ENCODE measurements at places on chromosomes 3 and 15.

GRCh38 chr15:39654304-39654703 lies 73.4 kb downstream of the THBS1 start:
- no peak for DNase-seq

GRCh38 chr3:55818485-55818884 lies 331.4 kb upstream of the WNT5A start:
- no peak for DNase-seq

- DNase-seq, result no peak
These were observed 76.2 kb downstream of the ITGB5 start for GRCh38 chr3:124810970-124811369.

GRCh38 chr15:74300057-74300795 lies 64.1 kb downstream of the CCDC33 start:
- DNase-seq, result no peak

GRCh38 chr15:88022716-88023115 lies 233.8 kb downstream of the NTRK3 start:
- no peak for DNase-seq

GRCh38 chr3:144524531-144524930 lies 552.9 kb downstream of the DIPK2A start:
- no peak for DNase-seq

DNA sequence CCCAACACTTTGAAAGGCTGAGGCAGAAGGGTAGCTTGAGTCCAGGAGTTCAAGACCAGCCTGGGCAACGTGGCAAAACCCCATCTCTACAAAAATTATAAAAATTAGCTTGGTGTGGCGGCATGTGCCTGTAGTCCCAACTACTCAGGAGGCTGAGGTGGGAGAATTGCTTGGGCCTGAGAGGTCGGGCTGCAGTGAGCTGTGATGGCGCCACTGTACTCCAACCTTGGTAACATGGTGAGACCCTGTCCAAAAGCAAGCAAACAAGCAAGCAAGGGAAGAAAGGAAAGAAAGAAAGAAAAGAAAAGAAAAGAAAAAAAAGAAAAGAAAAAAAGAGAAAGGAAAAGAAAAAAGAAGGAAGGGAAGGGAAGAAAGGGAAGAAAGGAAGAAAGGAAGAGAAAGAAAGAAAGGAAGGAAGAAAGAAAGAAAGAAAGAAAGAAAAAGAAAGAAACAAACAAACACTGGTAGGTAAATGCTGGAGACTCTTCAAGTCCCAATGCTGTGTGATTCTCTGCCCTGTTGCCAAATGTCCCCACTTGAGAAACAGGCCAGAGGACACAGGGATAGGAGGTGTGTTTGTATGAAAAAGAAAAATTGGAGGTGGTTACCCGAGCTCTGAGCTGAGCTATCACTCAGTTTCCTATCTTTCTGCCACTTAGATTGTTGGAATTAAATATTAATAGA lies 121.1 kb downstream of the RAB11A start:
- no peak for DNase-seq

- DNase-seq, result no peak
These were observed 14.0 kb downstream of the H1-8 start for GRCh38 chr3:129556890-129557547.

- DNase-seq, result no peak
These were observed 10.2 kb downstream of the RASL12 start for GRCh38 chr15:65057549-65057940.

- no peak for DNase-seq
These were observed 234.8 kb downstream of the PYDC2 start for GRCh38 chr3:191695815-191696153.

DNA sequence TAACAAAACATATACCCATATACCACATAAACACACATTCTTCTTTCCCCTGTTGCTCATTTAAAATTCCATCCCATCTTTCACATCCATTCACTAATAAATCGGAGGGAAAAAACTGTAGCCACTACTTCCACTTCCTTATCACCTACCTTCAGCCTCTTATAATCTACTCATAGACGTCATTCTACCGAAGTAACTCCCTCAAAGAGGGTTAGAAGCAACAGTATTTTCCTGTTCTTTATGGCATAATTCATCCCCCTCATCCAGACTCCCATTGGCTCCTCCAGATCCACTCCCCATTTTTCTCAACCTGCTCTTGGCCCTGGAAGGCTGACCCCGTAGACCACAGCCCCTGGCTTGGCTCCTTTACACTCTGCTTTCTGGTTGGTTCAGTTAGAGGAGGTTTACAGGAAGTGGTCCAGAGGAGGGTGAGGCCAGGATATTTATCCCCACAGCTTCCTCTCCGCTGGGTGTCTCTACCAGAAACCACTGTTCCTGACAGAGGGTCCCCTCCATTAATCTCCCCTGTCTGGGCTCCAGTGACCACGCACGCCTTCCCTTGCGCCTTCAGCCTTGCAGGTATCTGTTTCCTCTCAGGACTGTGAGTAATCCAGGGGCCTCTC lies 46.3 kb downstream of the FMN1 start:
- no peak for DNase-seq

- no peak for DNase-seq
These were observed 6.0 kb downstream of the NCBP2 start for GRCh38 chr3:196936288-196936687.

GRCh38 chr15:75235760-75236729 lies 22.1 kb upstream of the GOLGA6C start:
- no peak for DNase-seq

DNA sequence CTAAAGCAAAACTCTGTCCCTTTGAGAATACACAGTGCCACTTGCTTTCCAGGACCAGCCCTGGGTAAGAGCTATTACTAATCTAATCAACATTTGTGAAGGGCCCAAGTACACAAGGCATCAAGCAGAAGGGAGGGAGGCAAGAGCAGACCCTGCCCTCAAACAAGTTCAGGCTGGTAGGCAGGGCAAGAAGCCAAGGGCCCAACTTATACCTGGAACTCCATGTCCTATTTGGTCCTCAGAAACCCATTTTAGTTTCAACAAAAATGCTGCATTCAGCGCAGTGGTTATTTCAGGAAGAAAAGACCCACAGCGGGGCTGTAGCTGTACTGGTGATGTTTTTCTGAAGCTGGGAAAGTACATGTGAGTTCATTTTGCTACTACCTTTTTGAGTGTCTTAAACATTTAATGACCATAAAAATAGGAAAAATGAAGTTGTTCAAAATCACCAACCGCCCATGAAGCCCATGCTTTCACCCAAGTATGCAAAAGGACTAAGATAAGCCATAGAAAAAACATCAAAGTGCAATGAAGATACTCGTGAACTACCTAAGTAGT lies 2.8 kb downstream of the RPS17 start:
- no peak for DNase-seq

GRCh38 chr15:88344786-88345185 lies 88.2 kb upstream of the NTRK3 start:
- no peak for DNase-seq

- no peak for DNase-seq
These were observed 97.3 kb downstream of the TOP2B start for GRCh38 chr3:25567388-25567787.

DNA sequence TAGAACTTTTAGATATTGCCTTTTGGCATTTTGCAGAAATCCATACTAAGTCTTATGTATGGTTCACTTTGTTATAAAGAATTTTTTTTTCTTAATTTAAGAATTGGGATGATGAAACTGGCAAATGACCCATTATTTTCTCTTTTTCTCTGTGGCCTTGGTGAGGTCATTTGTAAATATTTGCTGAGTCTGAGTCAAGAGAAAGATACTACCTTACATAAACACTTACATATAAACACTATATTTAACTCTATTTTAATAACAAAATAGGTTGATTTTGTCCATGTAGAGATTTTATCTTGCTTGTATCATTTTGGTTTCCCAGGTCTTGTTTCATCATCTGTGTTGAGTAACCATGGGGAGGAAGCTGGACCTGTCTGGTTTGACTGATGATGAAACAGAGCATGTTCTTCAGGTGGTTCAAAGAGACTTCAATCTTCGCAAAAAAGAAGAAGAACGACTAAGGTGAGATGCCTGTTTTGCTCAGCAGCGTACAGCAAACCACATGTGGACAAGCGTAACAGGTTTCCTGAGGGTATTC lies 91.1 kb downstream of the MYRIP start:
- no peak for DNase-seq

- no peak for DNase-seq
These were observed 140.3 kb downstream of the NR2F2 start for GRCh38 chr15:96470681-96471310.

GRCh38 chr15:41901431-41901830 lies 7.6 kb upstream of the SPTBN5 start:
- no peak for DNase-seq

- no peak for DNase-seq
These were observed 124.4 kb downstream of the PTPRG start for GRCh38 chr3:61685755-61686154.

- no peak for DNase-seq
These were observed 123.8 kb upstream of the BNIP2 start for GRCh38 chr15:59812889-59813288.

All from CD4-positive, CD25-positive, alpha-beta regulatory T cell (primary cell).